ENCODE measurements at places on chromosomes 6 and 20.

DNA sequence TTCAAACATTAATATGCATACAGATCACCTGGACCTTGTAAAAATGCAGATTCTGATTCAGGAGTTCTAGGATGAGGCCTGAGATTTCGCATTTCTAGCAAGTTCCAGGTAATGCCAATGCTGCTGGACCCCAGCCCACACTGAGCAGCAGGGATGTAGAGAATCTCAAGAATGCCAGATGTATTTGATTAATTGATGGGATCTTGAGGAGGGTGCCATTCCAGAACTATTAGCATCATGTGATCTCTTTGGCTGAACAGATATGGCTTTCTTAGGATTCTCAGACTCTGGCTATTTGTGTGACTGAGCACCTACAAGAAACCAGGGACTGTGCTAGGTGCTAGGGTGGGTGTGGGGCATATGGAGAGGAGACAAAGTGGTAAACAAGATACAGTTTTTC is 16.5 kb upstream of the SNX3 start:
- no peak for DNase-seq

DNA sequence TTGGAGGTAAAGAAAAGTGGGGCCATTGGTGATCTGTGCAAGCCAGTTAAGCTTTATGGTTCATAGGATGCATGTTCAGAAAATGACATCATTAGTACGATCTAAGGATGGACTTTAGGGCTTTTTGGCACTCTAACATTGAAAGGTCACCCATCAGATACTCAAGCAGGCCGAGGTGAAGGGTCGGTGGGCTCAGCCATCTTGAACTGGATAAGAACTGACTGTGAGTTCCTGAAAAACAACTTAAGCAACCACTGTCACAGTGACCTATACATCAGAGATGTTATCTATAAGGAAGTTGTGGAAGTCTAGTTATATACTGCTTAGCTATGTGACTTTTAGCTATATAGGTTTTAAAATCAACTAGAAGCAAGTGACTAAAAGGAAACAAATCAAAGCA is 13.0 kb upstream of the ITCH start:
- no peak for DNase-seq

- no peak for DNase-seq
Measured at GRCh38 chr6:134406311-134406710, 88.4 kb upstream of the SGK1 start.

- no peak for DNase-seq
Measured at GRCh38 chr6:1182722-1183521, 129.0 kb upstream of the FOXQ1 start.

- DNase-seq = no peak
Measured at GRCh38 chr20:23023621-23024177, 11.4 kb upstream of the SSTR4 start.

DNA sequence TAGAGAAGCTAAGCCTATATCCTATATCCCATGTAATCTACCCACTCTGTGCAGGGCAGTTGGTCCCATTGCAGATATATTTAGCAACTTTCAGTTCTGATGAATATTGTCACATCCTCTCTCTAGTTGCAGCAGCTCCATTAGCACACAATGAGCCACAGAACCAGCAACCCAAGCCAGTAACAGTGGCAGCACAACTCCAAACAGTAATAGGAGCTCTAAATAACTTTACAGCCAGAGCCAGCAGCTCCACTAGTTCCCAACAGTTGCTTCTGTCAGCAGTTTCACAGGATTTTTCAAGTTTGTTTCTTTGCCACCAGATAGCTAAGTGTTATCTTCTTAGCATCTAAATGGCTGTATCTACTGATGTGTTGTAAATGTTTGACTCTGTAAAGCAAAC is 490.8 kb downstream of the HTR1B start:
- no peak for DNase-seq

DNA sequence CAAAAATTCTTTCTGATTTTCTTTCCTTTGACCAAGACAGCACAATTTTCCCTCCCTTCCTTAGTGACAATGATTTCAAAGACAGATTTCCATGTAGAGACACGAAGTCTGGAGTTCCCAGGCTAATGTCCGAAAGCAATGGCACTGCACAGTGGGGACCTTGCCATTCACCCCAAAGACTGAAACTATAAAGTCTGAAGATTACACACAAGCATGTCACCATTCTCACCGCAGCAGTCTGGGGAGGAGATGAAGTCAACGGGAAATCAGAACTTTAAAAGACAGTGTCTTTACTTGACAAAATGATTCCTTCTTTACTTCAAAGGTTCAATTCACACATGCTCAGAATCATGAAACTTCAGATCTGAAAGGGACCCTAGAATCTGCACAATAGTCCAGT is 8.3 kb downstream of the B4GALT5 start:
- no peak for DNase-seq

- DNase-seq = no peak
Measured at GRCh38 chr20:62838128-62838891, 21.5 kb downstream of the COL9A3 start.

- DNase-seq = no peak
Measured at GRCh38 chr6:14023855-14024254, 93.7 kb upstream of the CD83 start.
